Epithelial cell of proximal tubule (primary cell): ENCODE measurements at places on chromosomes 13 and 19.
A peak's percentile ranks its signal among the peaks of the same experiment; 100 is the strongest.

GRCh38 chr13:113142876-113143275 is 15.6 kb upstream of the PROZ start:
- DNase-seq = no peak

DNA sequence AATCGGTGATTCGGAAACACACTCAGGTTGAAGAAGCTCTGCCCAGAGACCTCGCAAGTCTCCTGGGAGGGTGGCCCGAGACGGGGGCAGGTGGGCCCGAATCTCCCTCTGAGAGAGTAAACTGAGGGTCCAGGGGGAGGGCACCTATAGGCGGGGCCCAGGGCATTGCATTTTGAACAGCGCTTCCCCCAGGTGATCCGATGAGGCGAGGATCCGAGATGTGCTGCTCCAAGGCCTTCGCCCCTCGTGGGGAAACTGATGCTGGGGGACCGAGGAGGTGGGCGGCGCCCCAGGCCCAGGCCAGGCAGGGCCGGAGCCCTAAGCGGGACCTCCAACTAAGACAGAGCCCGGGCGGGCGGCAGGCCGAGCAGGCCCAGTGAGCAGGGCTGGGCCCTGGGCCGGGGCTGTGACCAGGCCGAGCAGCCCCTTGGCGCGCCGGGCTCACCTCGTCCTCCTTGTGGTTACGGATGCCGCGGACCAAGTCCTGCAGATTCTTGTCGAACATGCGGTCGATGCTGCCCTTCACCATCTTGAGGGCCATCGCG is 500 bp downstream of the AP3D1 start:
- DNase-seq = no peak

- no peak for DNase-seq
Observed at GRCh38 chr13:114024603-114025404, 50.9 kb upstream of the C13orf46 start.

- no peak for DNase-seq
Observed at GRCh38 chr13:45198924-45199323, 1.9 kb downstream of the KCTD4 start.

GRCh38 chr19:30449673-30450072 is 77.5 kb downstream of the ZNF536 start:
- DNase-seq = no peak

DNA sequence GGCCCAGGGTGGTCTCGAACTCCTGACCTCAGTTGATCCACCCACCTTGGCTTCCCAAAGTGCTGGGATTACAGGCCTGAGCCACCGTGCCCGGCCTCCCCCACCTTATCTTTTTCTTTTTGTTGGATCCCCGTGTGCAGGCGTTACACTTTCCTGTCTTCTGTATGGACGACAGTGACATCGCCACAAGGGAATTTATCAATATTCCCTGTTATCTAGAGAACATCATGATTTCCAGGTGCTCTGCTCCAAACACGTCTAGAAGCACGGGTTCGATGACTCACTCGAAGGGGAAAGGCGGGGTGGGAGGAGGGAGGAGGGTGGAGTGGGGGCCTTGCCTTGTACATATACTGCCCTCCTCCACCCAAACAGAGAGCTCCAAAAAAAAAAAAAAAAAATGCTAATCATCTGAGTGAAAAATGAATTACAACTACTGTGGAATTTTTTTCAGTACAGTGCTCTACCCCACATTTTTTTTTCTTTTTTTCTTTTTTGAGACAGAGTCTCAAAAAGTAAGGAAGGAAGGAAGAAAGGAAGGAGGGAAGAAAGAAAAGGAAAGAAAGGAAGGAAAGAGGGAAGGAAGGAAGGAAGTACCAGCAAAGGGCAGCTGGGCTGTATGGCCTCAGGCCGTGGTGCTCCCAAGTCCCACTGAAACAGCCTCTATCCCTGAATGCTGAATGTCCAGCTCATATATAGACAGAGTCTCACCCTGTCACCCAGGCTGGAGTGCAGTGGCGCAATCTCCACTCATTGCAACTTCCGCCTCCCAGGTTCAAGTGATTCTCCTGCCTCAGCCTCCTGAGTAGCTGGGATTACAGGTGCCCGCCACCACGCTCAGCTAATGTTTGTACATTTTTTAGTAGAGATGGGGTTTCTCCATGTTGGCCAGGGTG is 36.8 kb downstream of the INSR start:
- DNase-seq = peak; percentile 36

DNA sequence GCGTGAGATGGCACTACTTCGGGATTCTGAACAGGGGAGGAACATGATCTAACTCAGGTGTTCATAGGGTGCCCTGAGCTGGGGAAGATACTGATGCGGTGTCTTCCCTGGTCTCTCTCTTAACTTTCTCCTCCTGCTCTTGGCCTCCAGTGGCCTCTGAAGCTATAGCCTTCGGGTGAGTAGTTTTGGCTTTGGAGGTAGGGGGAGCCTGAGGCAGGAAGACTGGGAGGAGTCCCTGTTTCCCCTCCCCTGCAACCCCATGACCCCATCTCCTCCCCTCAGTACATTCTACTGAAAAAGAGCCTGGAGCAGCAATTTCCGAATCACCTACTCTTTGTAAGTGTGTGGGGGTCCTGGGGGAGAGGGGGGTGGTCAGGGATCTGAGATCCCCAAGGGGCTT is 3.5 kb downstream of the SELENOV start:
- no peak for DNase-seq

- no peak for DNase-seq
Observed at GRCh38 chr19:6127716-6128335, 7.6 kb upstream of the ACSBG2 start.

DNA sequence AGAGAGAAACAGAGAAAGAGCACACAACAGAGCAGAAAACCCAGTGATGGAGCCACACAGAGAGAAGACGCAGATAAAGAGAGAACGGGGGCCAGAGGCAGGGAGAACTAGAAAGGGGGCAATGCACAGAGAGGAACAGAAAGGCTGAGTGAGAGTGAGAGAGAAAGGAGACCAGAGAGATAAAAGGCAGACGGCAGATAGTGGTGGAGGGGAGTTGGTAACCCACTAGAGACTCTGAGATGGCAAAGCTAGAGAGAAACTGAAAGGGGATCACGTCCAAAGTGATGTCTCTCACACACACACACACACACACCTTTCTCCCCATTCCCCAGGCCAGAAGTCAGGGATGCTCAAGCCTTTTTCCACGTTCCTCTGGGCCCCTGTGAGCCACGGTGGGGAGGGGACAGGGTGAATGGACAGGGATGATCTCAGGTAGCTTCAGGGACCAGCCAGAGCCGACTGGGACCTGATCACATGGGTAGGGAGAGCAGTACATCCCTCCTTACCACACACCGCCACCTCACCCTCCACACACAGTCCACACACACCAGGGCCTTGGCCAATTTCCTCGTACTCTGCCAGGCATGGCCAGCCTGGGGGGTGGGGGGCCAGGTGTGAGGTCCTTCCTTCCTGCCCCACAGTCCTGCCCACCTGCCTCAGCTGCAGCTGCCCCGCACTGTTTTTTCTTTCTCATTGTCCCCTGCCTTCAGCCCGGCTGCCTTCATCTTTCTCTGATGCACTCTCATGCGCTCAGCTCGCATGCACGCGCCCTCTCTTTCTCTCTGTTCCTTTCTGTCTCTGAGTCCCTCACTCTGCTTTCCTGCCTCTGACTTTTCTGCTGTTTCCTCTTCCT is 22.5 kb upstream of the POU2F2 start:
- no peak for DNase-seq

DNA sequence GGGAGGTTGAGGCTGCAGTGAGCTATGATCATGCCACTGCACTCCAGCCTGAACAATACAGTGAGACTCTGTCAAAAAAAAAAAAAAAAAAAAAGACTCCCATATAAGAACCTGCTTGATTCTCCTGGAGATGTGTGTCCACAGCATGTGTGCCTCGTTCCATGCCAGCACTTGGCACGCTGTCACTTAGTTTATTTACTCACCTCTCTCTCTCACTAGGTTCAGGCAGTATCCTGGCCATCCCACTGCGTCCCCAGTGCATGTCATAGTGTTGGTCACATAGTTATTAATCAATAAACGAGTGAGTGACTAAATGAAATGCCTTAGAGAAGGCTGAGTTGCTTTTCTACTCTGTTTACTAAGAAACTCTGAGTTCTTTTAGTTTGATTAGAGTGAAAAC is 79.1 kb upstream of the GPR12 start:
- DNase-seq = no peak

- DNase-seq = no peak
Observed at GRCh38 chr13:68057836-68058235, 827.7 kb upstream of the PCDH9 start.

GRCh38 chr13:44276061-44276460 is 97.6 kb upstream of the SERP2 start:
- DNase-seq = no peak

GRCh38 chr13:73865027-73865426 is 269.2 kb downstream of the KLF12 start:
- DNase-seq = no peak

DNA sequence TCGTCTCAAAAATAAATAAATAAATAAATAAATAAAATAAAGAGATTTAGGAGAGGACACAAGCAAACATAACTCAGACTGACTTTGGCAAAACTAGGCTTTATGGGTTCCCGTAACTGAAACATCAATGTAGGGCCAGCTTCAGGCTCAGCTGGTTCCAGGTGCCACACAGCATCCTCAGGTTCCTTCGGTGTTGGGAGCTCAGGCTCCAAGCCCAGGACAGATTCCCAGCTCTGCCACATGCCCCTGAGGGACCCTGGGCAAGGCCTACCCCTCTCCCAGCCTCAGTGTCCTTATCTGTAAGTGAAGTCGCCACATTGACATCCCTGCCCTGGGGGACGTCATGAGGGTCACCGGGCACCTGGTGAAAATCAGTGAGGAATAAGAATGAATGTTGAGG is 18.7 kb downstream of the MISP start:
- DNase-seq = no peak

DNA sequence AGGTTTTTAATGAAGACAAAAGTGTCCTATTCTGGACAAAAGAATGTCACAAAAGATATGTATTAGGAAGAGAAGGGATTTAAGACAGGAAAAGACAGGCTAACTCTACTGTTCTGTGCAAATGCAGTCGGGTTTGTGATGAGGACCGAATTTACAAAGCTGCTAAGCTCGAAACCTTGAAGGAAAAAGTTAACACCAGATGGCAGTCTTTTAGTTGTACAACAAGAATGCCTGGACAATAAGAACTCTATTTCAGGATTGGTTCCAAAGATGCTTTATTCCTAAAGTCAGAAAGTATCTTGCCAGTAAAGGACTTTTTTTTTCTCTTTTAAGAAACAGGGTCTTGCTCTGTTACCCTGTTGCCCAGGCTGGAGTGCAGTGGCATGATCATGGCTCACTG is 51.1 kb downstream of the HS6ST3 start:
- DNase-seq = peak; percentile 3

GRCh38 chr13:88000787-88001186 is 329.6 kb downstream of the SLITRK5 start:
- DNase-seq = no peak
